Activated CD4-positive, alpha-beta T cell treated with anti-CD3 and anti-CD28 coated beads, Interleukin-2, Interleukin-6, amounts not matched to agents 100 ng/mL and 50 ng/mL, durations not matched to agents 16 hours and 8 hours (primary cell): ENCODE measurements at places on chromosomes 3 and 15.
A peak's percentile ranks its signal among the peaks of the same experiment; 100 is the strongest.

- DNase-seq: no peak
Observed at GRCh38 chr15:89325039-89325803, 9.4 kb downstream of the POLG start.

DNA sequence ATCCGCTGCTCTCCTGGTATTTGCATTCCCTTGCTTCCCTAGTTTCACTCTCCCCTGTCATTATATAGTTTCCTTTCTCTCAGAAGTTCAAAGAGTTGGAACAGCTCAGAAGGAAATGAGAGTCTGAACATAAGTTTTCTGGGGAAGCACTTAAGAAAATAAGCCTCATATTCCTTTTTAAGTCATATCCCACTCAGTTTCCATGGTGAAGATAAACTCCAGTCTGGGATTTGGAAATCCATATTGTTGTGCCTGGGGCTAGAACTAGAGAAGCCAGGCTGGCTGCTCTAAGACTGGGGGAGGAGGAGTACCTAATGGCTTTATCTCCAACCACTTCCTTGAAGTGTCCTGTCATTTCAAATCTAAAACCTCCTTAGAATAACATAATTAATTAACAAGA, 134.2 kb upstream of the ALCAM start:
- DNase-seq: no peak

- DNase-seq: peak; percentile 72
Observed at GRCh38 chr3:38031022-38031994, 1.9 kb upstream of the PLCD1 start.

GRCh38 chr3:48151058-48151806, 37.0 kb downstream of the CDC25A start:
- DNase-seq: peak; percentile 75

GRCh38 chr3:37833302-37834186, 28.1 kb upstream of the CTDSPL start:
- no peak for DNase-seq

DNA sequence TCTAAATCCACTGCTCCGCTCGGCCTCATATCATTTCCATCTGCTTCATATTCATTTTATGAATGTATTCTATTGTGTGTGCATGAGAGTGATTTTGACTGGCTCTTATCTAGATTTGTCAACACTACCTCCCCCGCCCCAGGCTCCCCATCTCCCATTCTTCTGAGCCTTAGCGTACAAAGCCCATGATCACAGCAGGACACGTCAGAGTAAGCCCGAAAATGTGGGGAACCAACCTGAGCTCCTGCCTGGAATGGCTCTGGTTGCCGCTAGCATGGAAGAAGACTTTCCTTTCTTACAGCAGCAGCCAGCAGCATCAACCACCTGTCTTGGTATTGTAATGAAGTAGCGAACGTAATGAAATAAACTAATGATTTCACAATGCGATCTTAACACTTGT, 61.4 kb downstream of the GABRB3 start:
- DNase-seq: no peak

DNA sequence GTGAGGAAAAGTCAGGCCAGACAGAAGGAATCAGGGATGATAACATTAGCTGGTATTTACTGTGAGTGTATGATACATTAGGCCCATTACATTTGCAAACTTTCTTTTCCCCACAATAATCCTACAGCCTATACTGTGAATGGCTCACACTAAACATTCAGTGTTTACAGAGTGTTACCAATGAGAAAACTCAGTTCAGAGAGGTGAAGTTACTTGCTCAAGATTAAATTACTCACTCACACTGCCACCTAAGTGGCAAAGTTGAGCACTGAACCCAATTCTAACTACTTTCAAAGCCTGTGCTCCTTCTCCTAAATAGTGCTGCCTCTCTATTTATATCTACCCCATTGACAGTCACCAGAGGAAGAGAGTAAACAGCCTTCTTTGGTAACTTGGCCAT, 8.5 kb downstream of the XPC start:
- no peak for DNase-seq
